ENCODE measurements at places on chromosomes 1 and 21.

DNA sequence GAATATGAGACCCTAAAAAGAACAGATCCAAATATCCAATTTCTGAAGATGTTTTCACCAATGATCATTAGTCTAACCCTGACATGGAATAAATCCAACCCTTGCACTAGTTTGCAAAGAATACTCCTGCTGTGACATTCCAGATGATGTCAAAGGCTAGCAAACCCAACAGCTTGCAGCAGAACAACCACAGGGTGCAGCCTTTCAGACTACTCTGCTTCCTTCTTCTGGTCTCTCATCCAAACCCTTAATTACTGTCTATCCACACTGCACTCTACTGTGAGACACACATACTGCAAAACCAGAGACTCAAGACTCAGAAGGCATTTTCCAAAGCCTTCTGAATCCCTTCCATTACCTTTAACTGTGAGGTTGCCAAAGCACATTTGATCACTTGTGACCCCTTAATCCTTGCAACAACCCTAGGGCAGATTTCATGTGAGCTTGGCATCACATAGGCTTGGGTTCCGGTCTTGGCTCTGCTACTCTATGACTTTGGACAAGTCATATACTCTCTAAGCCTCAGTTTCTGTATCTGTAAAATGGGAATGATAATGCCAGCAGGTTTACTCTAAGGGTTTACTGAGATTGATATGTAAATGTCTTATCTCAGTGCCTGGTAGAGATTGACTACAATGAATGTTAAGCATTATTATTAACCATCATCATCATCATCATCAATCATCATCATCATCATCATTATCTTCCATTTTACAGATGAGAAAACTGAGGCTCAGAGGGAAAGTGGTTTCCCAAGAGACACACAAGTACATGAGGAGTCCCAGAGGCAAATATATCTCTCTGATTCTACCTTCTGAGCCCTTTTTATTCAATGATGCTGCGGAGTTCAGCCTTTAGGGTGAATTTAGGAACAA, 94.5 kb downstream of the SYF2 start:
- no peak for DNase-seq

DNA sequence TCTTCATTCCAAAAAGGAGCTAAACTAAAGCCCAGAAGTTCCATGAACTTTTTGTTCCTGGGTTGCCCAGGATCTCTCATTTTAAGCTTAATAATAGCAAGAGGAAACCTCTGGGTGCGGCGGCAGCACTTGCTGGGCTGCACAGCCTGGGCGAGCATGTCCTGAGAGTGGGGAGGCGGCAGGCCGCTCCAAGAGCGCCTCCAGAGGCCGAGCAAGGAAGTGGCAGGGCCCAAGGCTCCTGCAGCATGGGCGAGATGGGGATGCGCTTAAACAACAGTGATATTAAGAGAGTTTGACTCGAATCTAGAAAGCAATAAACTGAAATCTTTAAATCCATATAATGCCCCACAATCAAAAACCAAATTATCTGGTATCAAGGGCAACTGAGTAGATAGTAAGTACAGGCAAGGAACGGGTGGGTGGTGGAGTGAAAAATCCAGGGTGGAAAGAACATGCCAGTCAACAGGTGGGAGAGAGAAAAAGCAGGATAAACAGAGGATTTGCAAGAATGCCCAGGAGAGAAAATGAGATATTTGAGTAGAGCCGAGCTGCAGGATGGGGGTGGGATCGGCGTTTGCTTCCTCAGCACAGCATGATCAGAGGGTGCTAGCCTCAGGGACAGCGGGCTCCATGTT, 14.1 kb upstream of the TNR start:
- DNase-seq = no peak

DNA sequence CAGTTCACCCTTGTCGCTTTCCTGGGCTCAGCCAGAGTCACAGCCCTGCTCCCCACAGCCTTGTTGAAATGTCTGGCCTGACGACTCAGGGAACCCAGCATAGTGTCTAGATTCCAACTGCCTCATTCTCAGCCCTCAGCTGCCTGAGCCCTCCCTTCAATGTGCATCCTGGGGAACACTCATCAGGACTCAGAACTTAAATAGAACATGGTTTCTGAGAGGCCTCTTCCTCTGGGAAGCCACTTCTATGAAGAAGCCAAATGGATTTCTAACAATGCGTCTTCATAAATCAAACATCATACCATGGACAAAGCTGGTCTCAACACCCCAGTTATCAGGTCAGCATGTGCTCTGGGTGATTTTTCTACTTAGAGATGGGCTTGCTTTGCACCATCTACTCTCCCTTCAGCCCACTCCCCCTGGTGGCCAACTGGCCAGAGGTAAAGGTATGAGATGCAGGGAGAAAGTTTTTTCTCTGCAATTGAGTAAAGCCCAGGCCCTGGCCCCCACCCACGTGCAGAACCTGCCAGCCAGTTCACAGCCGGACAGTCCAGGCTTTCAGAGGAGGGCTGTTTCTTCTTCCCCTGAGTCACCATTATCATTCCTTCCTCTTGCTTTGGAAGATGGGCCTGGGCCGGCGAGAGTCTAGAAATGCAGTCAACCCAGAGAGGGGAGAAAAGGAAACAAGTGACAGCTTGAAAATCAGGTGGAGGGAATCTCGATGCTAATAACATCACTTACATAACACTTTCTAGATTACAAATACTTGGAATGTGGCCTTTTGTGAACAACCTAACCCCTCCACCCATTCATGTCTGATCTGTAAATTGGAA, 32.1 kb downstream of the CD244 start:
- peak; percentile 75 for DNase-seq

DNA sequence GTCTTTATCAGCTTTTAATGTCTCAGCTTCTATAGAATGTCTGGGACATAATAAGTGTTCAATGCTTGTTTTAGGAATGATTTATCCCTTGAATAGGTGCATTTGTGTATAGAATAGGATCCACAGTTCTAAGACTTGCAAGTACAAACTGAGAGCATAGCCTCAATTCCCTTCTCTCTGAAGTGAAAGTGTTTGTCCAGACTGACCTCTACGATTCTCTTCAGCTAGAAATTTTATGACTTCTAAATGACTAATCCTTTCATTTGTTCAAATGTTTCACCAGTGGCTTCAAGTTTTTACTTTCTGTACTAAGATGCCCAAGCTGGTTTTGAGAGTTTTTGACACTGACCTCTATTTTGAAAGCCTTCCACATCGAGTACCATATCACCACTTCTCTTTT, 608.2 kb upstream of the ADGRL4 start:
- no peak for DNase-seq

- no peak for DNase-seq
Measured at GRCh38 chr1:228083871-228084278, 1.4 kb downstream of the ARF1 start.

- no peak for DNase-seq
Measured at GRCh38 chr1:36162680-36163239, 6.8 kb downstream of the MAP7D1 start.

- no peak for DNase-seq
Measured at GRCh38 chr1:223323491-223324484, 40.2 kb downstream of the SUSD4 start.

GRCh38 chr21:8998946-8999681, 1522.3 kb upstream of the TPTE start:
- no peak for DNase-seq

DNA sequence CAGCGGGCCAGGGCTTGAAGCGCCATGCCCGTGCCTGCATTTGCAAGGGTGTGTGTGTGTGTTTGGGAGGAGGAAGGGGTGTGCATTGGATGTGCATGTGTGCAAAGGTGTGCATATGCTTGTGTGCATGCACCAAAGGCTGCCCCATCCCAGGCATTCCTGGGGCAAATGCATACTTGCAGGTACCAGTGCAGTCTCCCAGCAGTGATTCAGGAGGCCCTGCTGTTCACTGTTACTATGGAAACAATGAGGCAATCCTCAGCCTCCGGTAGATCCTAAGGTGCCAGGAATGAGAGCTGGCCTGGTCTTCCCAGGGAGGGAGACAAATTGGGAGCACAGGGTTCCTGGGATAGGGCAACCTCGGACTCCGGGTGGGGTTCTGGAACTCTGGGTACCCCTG, 7.5 kb upstream of the FNDC5 start:
- no peak for DNase-seq

DNA sequence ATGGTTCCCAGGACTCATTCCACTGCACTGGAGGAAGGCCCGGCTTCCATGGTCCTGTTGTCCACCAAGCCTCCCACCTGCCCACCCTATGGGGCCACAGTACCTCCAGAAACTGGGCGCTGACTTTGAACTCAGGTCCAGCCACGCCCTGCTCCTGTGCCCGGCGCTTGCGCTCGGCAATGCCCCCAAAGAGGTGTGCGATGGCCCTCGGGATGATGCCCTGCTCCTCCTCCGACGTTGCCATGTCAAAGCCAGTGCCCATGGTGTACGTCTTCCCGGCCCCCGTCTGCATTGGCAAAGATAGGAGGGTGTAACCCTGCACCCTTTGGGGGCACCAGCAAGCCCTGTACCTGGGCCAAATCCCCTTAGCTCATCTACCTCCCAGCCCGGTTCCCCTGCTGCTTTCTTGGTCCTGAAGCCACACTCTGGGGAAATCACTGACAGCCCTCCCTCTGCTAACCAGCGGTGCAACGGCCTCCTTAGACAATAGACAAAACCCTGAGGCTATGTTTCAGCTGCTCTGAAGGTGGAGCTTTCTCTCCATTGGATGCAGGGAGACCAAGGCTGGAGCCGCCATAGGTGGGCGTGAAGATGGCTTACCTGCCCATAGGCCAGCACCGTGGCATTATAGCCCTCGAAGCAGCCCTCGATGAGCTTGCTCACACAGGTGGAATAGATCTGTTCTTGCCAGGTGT, 14.7 kb downstream of the KIF21B start:
- DNase-seq = no peak

- DNase-seq = no peak
Measured at GRCh38 chr1:8193840-8194406, 124.0 kb upstream of the SLC45A1 start.

DNA sequence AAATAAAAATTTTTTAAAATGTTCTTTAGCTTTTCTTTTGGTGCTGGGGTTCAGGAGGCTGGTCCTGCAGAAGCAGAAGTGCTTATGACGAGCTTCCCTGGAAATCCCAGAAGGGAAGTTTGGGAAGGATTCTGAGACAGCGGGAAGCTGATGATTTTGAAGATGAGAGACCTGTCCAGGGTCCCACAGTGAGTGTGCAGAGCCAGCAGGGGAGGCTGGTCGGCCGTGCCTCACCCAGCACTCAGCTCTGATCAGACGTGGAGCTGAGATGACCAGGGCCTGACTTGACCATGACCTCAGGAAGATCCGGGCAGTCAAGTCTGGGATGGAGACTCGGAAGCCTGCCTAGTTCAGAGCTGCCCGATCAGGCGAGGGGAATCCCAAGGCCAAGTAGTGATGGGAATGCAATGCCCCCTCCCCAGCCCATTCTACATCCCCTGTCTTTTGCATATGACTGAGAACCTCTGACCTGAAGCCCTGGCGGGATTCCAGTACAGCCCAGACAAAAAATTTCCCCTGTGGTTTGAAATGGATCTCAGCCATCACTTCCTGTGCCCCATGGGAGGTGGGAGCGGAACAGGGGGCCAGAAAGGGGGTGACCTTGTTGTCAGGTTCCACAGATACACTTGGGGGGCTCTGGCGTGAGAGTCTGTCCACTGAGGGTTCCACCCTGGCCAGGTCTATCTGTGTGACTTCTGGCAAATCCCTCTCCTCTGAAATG, 96.8 kb upstream of the RUNX3 start:
- DNase-seq = no peak

GRCh38 chr1:230109895-230110667, 43.0 kb downstream of the GALNT2 start:
- peak; percentile 36 for DNase-seq

DNA sequence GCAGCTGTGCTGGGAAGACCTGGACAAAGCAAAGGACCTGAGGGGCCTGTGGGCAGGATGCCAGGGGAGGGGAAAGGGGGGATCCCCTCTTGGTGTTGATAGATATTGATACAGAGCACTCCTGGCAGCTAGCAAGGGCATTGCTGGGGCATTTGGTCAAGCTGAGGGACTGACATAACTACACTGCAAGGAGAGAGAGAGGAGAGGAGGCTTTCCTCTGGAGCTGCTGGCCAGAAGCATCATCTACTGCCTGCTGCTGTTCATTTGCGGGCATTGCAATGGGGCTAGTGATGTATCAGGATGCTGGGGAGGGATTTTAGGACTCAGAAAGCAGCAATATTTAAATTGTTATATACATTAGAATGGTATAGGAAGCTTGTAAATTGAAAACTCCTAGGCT, 142.0 kb downstream of the ZNF648 start:
- no peak for DNase-seq

GRCh38 chr1:239678181-239678580, 291.8 kb downstream of the CHRM3 start:
- DNase-seq = no peak

DNA sequence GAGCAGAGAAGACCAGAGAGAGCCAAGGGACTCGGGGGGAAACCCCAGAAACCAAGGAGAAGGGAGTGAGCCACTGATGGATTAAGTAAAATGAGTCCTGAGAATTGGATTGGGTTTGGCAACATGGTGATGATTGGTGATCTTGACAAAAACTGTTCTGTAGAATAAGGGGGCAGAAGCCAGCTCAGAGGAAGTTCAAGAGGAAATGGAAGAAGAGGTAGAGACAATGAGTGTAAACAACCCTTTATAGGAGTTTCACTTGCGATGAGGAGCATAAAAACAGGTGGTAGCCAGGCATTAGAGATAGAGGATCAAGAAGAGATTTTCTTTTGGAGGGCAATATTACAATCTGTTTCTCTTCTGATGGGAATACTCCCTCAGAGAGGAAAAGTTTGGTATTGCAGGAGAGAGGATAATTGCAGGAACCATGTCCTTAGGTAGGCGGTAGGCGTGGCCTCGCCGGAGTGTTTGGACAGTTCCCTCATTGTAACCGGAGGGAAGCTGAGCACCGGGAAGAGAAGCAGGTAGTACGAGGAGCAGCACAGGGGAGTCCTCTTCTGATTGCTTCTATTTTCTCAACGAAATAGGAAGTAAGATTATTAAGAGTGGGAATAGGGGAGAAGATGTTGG, 68.4 kb upstream of the TENT5C start:
- no peak for DNase-seq

- DNase-seq = peak; percentile 88
Measured at GRCh38 chr1:110872745-110873720, at the start of gene CD53. Gene CD53, plus strand, starts transcription at chr1:110873148. Its CDS starts 18,261 bp downstream, at chr1:110891409.

DNA sequence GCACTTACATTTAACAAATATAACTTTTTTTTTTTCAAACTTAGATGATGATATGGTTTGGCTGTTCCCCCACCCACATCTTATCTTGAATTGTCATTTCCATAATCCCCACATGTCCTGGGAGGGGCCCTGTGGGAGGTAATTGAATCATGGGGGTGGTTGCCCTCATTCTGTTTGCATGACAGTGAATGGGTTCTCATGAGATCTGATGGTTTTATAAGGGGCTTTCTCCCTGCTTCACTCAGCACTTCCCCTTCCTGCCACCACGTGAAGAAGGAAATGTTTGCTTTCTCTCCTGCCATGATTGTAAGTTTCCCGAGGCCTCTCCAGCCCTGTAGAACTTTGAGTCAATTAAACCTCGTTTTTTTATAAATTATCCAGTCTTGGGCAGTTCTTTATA, 432.6 kb downstream of the AMY1C start:
- no peak for DNase-seq

GRCh38 chr1:230308039-230308438, 118.1 kb downstream of the PGBD5 start:
- DNase-seq = no peak

All from CD4-positive, alpha-beta T cell treated with Interleukin-17A for 1 hour (primary cell).